ENCODE measurements at places on chromosomes 7 and 10.

GRCh38 chr7:129431911-129432643 lies 2.2 kb upstream of the STRIP2 start:
- DNase-seq: no peak

- DNase-seq: no peak
Observed at GRCh38 chr10:88082806-88083596, 219.6 kb downstream of the PTEN start.

DNA sequence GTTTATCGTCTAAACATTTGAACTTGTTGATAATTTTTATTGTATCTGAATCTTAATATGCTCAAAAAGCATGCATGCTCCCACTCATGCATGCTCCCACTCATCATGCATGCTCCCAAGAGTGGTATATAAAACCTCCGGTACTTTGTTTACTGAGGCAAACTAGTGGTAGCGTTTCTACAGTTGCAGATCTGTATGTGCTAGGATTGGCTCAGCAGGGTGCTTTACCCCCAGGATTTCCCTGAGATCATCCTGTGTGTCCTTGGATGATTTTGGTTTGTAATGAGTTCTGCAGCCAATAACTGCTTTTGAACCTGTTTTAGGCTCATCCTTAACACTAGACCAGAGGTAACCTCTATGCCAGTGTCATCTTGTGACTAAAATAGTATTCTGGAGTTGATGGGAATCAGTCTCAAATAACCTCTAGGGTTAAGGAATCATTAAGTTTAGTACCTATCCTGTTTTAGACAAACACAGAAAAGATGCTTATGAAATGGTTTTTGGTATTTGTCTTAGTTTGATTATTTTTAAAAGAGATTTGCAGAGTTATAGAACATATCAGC lies 40.4 kb downstream of the PHTF2 start:
- no peak for DNase-seq

- DNase-seq: no peak
Observed at GRCh38 chr7:142185069-142185468, 72.8 kb downstream of the PRSS58 start.

DNA sequence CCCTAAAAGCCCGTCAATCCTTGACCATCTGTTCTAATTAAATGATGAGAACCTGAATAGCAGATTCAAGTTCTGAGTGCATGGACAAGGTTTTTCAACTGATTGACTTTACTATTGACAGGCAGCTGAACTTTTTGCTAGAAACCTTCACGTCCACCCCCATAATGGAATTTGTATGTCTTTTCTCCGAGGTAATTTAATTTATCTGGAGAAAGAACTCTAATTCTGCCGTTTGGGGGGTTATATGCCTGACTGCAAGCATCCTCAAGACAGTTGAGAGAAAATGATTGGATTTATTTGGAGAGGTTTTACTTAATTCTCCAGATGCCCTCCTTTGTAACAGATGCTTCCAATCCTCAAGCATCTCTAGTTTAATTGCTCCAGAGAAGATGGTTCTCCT lies 1053.4 kb upstream of the AUTS2 start:
- no peak for DNase-seq

- no peak for DNase-seq
Observed at GRCh38 chr7:70645876-70646351, 486.0 kb upstream of the GALNT17 start.

DNA sequence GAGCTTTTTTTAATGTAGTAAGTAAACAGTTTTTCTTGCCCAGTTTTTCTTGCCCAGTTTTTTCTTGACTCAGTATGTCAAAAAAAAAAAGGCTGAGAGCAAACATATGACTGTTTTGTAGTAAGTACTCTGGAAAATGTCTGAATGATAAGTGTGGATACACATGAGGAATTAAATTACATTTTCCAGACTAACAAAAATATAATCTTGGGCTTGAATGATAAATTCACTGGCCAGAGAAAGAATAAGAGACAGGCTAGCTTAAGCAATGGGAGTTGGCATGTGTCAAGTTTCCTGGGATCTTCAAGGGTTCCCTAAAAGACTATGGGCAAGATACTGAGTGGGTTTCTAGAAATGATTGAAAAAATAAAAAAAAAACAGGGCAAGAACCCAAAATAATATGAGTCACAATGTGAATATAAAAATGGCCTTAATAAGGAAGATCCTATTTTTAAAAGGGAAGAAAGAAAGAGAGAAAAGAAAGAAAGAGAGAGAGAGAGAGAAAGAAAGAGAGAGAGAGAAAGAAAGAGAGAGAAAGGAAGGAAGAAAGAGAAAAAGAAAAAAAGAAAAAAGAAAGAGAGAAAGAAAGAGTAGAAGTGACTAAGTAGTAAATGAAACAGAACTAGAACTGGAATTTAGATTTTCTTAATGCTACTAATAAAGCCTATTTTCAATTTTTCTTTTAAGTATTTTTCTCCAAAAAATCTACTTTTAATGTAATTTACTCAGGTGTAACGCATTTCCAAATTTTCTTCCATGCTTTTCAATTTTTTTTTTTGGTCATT lies 60.2 kb downstream of the TFPI2 start:
- no peak for DNase-seq

DNA sequence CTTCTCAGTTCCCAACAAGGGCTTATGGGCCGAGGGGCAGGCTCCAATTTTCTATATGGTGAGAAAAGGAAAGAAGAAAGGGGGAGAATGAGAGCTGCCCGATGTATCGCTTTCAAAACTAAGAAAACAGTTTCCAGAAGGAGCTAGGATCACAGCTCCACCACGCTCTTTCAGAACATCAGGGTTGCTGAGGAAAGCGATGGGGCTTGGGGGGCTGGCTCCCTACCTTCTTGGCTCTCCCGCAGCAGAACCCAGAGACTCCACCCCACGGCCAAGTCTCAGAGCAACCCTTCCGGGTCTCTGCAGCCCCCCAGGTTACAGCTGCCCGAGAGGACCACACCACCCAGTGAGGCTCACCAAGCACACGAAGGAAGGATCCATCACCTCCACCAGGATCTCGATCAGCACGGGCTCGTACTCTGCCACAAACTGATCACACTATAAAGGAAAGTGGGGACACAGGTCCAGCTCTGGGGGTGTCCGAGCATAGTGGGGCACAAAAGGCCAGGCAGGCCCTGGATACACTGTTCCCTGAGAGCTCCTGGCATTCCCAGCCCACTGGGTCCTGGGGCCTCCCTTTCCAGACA lies 32.3 kb downstream of the PSAP start:
- no peak for DNase-seq

GRCh38 chr7:25765110-25765655 lies 386.8 kb upstream of the NFE2L3 start:
- no peak for DNase-seq

DNA sequence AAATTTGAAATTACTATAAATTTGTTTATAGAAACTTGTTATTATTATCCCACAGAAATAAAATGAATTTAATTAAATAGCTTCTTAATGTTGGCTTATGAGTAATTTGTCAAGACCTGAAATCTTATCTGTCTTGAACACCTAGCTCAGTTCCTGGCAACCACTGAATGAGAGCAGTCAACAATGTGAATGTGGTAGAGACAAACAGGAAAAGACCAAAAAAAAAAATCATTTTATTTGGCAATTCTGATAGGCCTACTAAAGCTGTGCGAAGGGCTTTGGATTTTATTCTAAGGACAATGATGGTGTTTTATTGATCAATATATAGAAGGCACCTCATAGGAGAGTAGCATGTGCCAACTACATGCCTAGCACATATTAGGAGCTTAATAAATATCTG lies 127.8 kb upstream of the RSU1 start:
- DNase-seq: no peak

DNA sequence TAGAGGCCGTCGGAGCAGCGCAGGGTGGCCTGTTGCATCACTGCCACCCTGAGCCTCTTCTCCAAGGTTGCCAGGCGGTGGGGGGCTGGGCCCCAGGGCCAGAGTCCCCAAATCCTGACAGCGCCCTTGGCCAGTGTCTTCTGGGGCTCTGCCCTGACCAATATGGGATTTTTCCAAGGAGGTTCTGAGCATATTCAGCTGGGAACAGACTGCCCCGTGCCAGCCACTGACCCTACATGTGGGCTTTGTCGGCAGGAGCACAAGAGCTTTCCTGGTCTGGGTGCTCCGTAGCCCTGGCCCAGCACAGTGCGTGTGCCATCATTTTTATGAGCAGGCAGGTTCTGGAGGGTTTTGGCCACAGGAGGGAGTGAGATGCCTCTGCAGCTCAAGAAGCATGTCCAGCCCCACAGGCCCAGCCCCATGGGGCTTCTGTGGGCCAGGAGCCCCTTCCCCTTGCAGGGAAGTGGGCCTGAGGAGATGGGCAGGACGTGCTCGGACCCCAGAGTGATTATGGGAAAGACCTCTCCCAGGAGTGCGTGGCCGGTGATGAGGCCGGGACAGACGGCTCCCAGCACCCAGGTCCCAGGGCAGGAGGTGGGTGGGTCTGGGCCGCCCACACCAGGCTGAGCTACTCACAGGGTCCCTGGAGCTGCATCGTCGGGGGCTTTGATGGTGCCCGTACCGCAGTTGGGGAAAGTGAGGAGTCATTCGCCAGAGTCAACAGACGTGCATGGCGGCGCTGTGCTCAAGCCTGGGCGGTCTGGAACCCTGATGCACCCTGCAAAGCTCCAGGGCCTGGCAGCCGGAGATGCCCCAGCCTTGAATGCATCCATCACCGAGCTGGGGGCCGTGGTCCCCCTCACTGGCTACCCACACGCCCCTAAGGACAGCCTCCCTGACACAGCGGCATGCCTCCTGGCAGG lies 66.6 kb downstream of the PWWP2B start:
- no peak for DNase-seq

DNA sequence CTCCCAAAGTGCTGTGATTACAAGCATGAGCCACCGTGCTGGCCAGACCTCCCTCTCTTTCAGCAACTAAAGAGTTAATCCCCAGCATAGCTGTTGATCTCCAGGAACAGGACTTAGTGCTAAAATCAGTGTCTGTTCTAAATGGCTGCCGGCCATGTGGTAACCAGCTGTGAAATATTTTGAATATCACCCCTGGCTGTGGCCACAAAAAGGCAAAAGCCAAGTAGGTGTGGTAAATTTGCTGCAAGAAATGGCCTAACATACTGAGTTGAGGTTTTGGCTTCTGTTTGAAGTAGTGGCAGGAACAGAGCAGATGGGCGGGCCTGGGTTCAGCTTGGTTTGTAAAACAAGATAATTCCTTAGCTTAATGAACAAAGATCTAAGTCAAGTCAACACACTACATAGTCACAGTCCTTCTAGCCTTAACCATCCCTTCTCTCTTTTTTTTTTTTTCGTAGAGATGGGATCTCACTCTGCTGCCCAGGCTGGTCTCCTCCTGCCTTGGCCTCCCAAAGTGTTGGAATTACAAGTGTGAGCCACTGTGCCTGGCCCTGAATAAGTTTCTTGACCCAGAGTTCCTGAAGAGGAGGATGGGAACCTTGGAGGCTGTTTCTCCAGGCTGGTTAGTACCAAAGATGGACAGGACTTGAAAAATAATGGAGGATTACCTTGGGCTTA lies 22.7 kb upstream of the AGFG2 start:
- peak; percentile 28 for DNase-seq

- DNase-seq: no peak
Observed at GRCh38 chr7:9100289-9100688, 666.9 kb downstream of the NXPH1 start.

DNA sequence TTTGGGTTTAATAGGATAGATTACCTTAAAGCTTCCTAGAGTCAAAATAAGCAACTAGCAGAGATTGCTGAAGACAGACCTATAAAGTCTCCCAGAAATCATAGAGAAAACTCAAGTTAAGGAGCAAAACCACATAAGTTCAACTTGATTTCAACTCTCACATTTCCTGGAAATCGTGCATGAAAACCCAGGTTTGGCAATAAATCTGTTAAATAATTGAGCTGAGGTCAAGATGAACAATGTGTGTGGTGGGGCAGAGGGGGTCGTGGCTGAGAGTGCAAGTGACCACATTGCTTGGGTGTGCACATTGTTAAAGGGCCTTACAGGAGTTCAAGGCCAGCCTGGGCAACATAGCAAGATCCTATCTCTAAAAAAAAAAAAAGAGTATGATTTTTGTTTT lies 636.5 kb downstream of the GALNT17 start:
- no peak for DNase-seq

DNA sequence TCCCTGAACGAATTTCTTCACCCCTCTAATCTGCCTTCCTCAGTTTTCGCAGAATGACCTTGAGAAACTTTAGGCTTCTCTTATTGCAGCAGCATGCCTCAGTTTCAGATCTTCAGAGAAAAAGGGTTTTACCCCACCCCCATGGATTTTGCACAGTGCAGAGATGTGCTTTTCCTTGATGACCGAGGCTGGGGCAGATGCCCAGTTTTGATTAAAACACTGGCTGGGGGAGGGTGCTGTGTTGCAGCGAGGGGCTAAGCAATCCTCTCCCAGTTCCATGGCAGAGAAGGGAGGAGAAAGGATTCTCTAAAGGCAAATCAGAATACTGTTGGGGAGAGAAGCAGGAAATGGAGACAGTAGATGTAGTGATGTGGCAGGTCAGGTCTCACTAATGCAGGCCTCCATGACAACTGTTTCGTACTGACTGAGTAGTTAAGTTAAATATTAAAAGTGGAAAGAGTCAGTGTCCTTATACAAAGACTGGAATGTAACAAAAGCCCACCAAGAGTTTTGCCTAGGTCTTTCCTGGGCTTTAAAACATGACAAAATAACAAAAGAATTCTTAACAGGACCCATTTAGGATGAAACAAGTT lies 50.8 kb upstream of the PDZD8 start:
- DNase-seq: no peak

DNA sequence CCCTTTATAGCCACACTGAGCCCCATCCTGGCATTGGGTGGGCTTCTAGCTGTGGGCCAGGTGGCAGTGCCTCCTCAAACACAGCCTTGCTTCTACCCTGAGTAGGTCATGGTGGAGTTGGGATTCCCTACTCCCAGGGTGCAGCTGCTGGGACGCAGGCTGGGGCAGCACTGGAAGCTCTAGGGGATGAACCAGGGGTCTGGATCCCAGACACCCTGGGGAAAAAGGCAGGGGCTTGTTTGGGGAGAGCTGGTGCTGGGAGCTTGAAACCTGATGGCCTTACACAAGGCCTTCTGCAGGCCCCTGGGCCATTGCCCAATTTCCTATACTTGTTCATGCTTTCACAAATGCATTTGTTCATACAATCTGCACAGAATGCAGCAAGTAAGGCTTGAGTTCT lies 103.7 kb upstream of the CTBP2 start:
- DNase-seq: no peak

- no peak for DNase-seq
Observed at GRCh38 chr7:137681657-137682562, 164.9 kb downstream of the DGKI start.

GRCh38 chr7:131522325-131522930 lies 34.0 kb downstream of the PODXL start:
- DNase-seq: no peak

GRCh38 chr7:75938921-75939320 lies 24.0 kb downstream of the POR start:
- no peak for DNase-seq

DNA sequence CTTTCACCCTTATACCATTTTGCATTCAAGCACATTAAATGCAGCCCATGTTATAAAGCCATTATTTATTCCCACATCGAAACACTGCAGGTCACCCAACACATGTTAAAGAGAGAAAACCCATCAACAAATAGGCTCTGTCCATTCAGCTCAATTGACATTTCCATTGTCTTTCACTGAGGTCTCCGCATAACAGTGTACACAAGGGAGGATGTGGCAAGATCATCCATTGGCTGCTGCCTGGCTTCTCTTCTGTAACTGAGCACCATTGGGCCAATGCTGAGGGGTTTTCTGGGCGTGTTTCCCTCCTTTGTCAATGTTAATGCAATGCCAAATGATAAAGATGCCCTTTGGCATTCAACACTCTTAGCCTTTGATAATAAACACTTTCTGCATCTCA lies 278.1 kb upstream of the SP4 start:
- no peak for DNase-seq

GRCh38 chr10:5038733-5039132 lies 35.1 kb upstream of the AKR1C2 start:
- no peak for DNase-seq

All from activated T-cell treated with anti-CD3 and anti-CD28 coated beads, Interleukin-2, amount 50 U/mL, for 48 hours (primary cell).